Urinary bladder (tissue), 4 donors: ENCODE measurements at places on chromosomes 2 and 18. TPM values are rescaled to one million over a fixed set of nuclear protein-coding genes. Genes with fewer than 3 reads are reported as not detected.

ASAP2 gene
- 34.8 TPM for total RNA-seq

MAL gene
- 3.6 TPM for total RNA-seq

LHCGR gene
- 5.6 TPM for total RNA-seq

ALKAL2 gene
- 6.7 TPM for total RNA-seq

MAPK4 gene
- total RNA-seq: 3.6 TPM

QPCT gene
- 7.9 TPM for total RNA-seq

GMPPA gene
- 34.3 TPM for total RNA-seq

TMEM178A gene
- total RNA-seq: 5.2 TPM

CD8B2 gene
- 0.37 TPM for total RNA-seq

TMEM198 gene
- total RNA-seq: 2.0 TPM

HRH4 gene
- 0.26 TPM for total RNA-seq

LYPD6B gene
- total RNA-seq: 15.2 TPM

NBEAL1 gene
- 122 TPM for total RNA-seq

ALPI gene
- not detected for total RNA-seq

ZRANB3 gene
- total RNA-seq: 17.4 TPM

BBS5 gene
- 13.8 TPM for total RNA-seq

ATP8B1 gene
- 79.6 TPM for total RNA-seq

CRYBA2 gene
- not detected for total RNA-seq

SIGLEC15 gene
- 2.3 TPM for total RNA-seq

RAD51AP2 gene
- 0.26 TPM for total RNA-seq

TUBB8B gene
- total RNA-seq: not detected

CHRND gene
- 1.3 TPM for total RNA-seq

KCNE4 gene
- total RNA-seq: 22.0 TPM

SLC4A5 gene
- total RNA-seq: 3.8 TPM

SDC1 gene
- total RNA-seq: 87.1 TPM

SERPINB12 gene
- total RNA-seq: not detected

UGT1A5 gene
- total RNA-seq: 0.79 TPM

OTOS gene
- not detected for total RNA-seq

TUBA3E gene
- total RNA-seq: not detected

TEX261 gene
- total RNA-seq: 25.0 TPM

DOK6 gene
- 22.6 TPM for total RNA-seq

EFR3B gene
- total RNA-seq: 3.8 TPM

DYSF gene
- total RNA-seq: 19.0 TPM

TNFAIP6 gene
- 34.1 TPM for total RNA-seq

CRIM1 gene
- 78.0 TPM for total RNA-seq

SPATA3 gene
- total RNA-seq: not detected

PDIA6 gene
- 166 TPM for total RNA-seq

CYB5A gene
- total RNA-seq: 84.3 TPM

UGT1A10 gene
- not detected for total RNA-seq

TRIM54 gene
- 2.6 TPM for total RNA-seq
